ENCODE measurements at places on chromosomes 5 and 9.

DNA sequence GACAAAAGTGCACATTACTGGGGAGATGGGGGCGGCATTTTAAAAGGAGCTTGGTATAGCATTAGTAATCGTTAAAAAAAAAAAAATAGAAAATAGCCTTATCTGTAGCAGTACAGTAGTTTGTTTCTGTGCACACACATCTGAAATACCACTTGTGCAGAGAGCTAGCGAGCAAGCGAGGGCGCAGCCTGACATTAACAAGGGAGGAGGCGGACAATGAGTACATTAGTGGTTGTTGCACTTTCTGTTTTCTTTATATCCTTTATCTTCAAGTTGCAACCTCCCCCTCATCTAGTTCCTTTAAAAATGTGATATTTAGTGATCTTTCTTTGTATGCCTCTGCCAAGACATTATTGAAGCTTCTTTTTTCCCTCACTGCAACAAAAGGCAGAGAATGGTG is 880 bp upstream of the PTPDC1 start:
- DNase-seq: no peak

DNA sequence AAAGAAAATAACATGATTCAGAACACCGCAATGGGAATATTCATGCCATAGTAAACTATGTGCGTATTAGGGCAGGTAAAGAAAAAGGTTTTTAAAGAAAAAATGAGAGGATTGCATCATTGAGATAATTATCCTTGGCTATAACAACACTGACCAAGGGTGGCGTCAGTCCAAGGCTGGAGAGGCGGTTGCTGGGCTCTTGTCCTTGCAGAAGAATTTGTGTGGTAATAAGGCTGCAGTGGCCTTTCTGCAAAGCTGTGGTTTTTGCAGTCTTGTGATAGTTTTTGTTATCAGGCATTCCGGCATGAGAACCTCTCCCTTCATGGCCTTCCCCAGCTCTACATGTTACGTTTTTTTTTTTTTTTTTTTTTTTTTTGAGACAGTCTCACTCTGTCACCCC is 14.0 kb downstream of the BOD1 start:
- DNase-seq: no peak

DNA sequence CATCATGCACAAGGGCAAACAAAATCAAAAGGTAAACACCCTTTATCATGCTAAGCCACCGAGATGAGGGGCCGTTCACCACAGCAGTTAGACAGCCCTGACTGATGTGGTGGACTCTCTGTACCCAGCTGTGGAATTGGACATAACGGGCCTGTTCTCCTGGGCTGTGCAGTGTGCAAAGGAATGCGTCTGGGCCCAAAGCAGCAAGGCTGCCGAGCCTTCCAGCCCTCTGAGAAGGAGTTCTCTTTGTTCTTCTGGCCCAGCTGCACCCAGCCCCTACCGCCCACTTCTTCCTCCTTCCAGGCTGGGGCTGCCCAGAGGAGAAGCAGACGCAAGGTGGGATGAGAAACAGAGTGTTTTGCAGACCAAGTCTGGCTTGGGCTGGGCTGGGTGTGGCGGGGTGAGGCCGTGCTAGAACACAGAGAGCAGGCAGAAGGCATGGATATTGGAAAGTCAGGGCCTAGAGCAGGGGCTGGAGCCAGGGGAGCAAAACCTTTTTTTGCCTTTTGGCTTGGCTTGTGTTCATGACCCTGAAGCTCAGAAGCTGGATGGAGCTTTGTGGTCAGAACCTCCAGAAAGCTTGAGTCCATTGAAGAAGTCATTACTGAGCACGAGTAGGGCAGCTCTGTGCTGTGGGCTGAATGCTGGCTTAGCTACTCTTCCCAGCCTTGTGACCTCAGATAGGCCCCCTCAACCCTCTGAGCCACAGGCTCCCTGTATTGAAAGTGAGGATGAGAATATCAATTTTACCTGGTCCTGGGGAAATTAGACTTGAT is 49.8 kb upstream of the SH3PXD2B start:
- DNase-seq: no peak

DNA sequence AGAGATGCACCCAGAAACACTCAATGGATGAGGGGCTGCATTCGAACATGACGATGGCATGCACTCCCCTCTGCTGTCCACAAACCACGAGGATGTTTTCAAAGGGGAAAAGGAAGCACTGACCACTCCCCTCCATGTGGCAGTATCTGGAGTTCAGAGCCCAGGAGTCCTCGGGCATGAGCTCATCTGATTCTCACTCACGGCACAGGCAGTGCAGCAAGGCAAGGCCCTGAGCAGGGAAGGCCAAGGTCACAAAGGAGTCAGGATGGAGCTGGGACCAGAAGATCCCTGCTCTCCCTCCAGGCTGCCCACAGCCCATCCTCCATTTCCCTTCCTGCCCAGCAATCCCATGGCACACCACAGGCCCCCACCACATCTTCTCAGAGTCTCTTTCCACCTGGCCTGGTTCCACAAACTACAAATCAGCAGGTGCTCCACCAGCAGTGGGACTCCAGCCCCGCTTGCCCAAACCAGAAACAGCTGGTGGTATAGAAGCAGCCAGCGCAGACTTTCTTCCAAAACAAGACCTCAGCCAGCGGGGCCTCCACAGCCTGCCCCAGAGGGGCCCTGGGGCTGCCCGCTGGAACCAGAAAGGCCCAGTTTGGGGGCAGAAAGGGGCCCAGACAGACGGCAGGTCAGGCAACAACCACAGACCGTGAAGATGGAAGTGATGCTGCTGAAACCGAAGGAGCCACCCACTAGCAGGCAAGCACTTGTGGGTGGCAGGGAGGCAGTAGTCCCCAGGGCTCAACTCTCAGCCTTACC is 12.2 kb downstream of the TNIP1 start:
- no peak for DNase-seq

DNA sequence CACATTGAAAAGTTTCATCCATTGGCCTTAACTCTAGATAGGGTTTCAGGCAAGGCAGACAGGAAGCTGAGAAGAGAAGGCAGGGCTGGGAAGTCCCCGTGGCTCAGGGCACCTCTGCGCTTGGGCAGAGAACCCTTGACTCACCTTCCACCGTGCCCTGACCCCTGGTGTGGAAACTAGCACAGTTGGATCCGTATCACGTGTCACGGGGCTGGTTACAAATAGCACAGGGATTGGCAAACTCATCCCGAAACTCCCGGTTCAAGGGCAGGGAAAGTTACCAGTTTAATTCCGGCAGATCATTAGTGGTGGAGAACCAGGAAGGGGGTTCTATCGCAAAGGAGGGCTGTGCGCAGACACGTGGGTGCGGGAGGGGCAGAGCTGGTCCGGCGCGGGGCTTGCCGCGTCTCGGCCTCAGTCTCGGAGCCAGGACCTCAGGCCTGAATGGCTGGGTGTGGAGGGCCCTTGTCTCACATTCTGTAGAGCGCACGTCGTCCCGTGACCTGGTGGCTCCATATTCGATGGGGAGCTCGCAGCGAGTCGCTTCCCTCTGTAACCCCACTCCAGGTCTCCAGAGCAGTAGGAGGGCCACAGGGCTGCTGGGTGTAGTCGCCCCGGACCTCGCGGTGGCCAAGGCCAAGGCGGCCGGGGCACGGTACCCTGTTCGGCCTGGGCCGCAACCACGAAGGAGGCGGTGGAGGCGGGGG is 771 bp upstream of the TMEM171 start:
- no peak for DNase-seq

- peak; percentile 27 for DNase-seq
Observed at GRCh38 chr5:160260881-160261815, 31.8 kb downstream of the FABP6 start.

GRCh38 chr5:160542281-160542680 is 120.6 kb downstream of the PTTG1 start:
- DNase-seq: peak; percentile 21

DNA sequence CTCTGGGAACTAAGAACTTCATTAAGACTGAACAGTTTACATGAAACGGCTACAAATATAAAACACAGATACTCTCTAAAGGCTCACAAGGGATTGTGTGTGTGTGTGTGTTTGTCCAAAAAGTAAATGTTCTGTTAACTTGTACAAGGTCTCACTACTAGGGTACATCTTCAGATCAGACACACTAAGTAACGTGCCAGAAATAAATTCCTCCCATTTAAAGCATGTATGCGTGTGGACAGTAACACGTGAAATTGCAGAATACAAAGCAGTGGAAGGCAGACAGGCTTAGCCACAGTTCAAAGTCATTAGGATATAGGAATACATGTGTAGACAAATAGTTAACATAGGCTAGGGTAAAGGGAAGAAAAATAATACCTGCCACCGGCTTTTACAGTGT is 1.8 kb downstream of the BNC2 start:
- DNase-seq: no peak

DNA sequence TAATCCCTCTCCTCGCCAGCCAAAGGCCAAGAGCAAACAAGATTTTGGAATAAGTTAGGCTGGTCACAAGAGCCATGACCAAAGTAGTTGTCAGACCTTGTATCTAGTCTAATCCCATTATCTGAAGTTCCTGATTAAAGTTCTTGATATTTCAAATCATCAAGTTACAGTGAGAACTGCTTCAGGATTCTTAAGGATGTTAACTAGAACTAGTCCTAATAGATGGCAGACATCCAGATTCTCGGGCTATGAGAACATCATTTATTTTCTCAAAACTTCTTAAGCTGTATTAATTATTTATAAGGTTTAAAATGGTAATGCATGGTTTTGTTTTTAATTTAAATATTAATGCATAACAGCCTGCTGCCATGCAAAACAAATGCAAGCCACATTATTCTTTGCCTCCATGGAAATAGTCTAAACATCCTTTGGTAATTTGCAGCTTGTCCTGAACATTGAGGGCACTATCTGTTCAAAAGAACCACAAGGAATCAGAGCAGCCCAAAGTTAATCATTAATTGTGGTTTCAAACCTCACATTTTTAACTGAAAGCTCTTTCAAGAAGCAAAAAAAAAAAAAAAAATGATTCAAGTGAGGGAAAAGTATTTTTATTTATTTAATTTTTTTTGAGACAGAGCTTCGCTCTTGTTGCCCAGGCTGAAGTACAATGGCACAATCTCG is 95.1 kb downstream of the TTC39B start:
- no peak for DNase-seq

- DNase-seq: peak; percentile 94
Observed at GRCh38 chr5:36744773-36745589, 131.6 kb upstream of the NIPBL start.

GRCh38 chr5:152288499-152288898 is 116.6 kb downstream of the NMUR2 start:
- no peak for DNase-seq

- no peak for DNase-seq
Observed at GRCh38 chr9:112747094-112747493, 3.5 kb upstream of the SNX30 start.

- no peak for DNase-seq
Observed at GRCh38 chr9:123346826-123347225, 9.2 kb upstream of the CRB2 start.

DNA sequence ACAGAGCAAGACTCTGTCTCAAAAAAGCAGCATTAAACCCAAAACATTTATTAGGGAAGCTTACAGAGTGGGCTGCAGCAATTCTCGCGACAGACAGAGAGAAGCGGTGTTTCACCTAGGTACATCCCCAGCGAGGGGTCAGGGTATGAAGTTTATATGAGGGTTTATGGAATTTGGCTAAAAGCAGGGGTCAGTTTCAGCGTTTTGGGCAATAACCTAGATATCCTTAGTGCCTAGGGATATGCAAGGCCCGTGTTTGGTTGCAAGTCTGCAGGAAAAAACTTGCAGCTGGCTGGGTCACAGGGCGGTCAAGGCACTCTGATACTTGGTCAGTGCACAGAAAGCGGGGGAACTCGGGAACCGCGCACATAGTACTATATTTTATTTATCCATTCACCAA is 649 bp upstream of the GLE1 start:
- no peak for DNase-seq

DNA sequence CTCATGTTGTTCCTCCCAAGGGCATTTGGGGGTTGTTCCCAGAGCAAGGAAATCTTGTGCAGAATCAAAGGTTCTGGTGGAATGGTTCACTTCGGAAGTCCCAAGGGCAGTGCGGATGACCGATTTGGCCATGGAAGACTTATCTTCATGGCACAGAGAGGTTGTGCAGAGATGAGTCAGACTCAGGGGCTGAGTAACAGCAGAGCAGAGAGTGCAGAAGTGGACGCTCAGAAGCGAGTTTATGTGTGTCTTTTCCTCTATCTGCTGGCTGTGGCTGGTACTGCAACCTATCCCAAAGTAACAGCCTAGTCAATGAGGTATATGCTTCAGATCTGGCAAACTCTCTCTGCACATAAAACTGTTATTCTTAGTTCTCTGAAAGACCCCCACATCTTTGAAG is 118.1 kb downstream of the DPYSL3 start:
- peak; percentile 77 for DNase-seq

- peak; percentile 53 for DNase-seq
Observed at GRCh38 chr5:56816546-56817081, 1.3 kb downstream of the MAP3K1 start.

- DNase-seq: no peak
Observed at GRCh38 chr9:129628709-129629108, 2.7 kb downstream of the NTMT1 start.

DNA sequence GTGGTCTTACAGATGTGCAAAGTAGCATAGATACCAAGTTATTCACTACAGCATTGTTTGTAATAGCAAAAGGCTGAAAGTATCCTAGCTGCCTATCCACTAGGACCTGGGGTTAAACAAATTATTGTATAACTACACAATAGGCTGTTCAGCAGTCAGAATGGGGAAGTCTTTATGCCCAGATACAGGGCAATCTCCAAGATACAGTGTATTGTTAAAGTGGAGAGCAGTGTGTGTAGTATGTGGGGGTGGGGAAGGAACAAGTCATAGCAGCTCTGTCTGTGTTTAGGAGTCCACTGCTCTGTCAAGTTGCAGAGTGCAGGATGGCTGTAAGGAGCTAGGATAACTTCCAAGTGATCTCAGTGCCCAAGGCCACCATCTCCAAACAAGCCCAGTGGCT is 5.5 kb downstream of the PCYOX1L start:
- DNase-seq: no peak

- peak; percentile 74 for DNase-seq
Observed at GRCh38 chr5:84119252-84119651, 265.4 kb downstream of the EDIL3 start.

DNA sequence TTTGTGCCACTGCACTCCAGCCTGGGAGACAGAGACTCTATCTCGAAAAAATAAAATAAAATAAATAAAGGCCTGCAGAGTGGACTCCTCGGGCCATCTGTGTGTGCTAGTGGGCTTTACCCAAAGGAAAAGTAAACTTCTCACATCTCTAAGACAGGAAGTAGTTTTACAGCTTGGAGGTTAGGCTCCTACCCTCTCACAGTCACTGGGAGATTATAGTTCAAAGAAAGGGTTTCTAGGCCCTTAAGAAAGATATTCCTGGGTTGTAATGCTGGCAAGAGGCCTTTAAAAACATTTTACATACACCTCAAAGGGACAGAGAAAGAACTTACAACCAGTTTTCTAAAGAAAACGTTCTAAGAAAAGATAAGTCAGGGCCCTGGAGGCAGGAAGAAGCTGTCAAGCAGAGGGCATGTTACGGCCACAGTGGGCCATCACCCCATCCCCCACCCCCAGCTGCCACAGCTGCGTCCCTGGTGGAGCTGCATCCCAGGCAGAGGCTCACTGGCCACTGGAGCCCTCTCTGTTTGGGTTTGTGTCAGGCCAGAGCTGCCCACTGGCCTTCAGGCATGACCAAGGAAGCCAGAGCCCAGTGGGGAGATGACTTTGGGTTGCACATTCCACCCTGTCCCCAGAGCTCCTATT is 78.1 kb upstream of the CDK20 start:
- DNase-seq: no peak

GRCh38 chr9:32701321-32702022 is 66.0 kb upstream of the TAF1L start:
- peak; percentile 80 for DNase-seq

Data from PC-3 (cell line).